ELF-1 (cell line): ENCODE measurements at places on chromosomes 4 and X.

DNA sequence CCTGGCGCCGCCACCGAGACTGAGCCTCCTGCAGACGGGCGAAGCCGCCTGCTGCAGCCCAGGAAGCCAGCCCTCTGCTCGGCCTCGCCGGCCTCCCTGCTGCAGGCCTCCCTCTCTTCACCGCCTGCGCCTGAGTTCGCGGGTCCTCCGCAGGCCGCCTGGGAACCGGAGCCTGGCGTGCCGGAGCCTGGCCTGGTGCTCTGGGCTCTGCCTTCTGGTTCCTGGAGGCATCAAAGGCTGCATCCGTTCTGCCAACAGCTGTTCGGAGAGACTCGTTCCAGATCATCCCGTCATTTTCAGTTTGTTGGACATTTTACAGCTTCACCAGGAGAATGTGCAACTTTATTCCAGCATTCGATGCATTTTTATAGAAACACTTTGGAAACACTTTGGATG is 178.0 kb downstream of the DCLK2 start:
- no peak for DNase-seq

GRCh38 chr4:73870768-73871167 is 1.6 kb downstream of the CXCL1 start:
- no peak for DNase-seq

DNA sequence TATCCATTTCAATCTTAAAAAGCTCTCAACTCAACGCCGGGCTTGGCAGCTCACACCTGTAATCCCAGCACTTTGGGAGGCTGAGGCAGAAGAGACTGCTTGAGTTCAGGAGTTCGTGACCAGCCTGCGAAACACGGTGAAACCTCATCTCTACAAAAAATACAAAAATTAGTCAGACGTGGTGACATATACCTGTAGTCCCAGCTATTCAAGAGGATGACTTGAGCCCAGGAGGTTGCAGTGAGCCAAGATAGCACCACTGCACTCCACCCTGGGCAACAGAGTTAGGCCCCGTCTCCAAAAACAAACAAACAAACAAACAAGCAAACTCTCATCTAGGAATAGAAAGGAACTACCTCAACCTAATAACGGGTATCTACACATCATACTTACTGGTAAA is 50.8 kb downstream of the PTPN13 start:
- no peak for DNase-seq

GRCh38 chr4:26529479-26529878 is 39.2 kb upstream of the CCKAR start:
- DNase-seq: no peak

DNA sequence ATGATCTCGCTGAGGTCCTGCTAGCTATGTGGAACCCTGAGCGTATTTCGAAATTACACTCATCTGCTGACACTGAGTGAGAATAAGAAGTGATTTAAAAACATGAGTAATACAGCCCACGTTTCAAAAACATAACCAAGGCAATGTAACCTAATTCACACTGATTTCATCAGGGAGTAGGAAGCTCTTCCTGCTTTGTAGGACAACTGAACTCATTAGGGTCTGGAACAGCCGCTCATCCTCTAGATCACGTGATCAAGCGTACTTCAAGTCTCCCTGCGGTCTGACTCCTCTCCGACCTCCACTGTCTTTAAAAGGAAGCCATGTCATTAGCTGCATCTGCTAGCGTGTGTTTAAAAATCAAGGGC is 138.0 kb downstream of the NSUN7 start:
- no peak for DNase-seq

- DNase-seq: no peak
These were observed 8.3 kb upstream of the PDE6B start for GRCh38 chr4:616911-617643.

- DNase-seq: no peak
These were observed 43.0 kb downstream of the C4orf33 start for GRCh38 chr4:129138810-129139496.

- DNase-seq: no peak
These were observed 609.2 kb downstream of the SPOCK3 start for GRCh38 chr4:166625018-166625637.

DNA sequence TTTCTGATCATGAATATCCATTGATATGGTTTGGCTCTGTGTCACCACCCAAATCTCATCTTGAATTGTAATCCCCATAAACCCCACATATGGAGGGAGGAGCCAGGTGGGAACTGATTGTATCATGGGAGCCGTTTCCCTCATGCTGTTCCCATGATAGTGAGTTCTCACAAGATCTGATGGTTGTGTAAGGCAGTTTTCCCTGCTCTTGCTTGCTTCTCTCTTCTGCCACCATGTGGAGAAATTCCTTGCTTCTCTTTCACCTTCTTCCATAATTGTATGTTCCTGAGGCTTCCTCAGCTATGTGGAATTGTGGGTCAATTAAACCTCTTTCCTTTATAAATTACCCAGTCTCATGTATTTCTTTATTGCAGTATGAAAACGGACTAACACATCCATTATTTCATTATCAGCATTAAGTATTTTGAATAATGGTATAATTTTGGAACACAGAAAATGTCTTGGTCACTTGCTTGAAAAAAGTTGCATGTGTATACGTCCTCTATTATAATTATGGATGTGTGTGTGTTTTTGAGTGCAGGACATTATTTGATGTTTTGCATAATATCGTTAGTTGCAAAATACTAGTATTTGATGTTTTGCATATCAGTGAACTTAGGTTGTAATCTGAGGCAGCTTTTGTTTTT is 334.6 kb downstream of the PCDH10 start:
- DNase-seq: peak; percentile 49

GRCh38 chr4:140363051-140363450 is 10.4 kb upstream of the SCOC start:
- DNase-seq: no peak

GRCh38 chrX:137575596-137576255 is 9.8 kb downstream of the ZIC3 start:
- peak; percentile 66 for DNase-seq

- no peak for DNase-seq
These were observed 60.9 kb downstream of the ARHGEF38 start for GRCh38 chr4:105613306-105613705.

- no peak for DNase-seq
These were observed 48.1 kb upstream of the CXCL8 start for GRCh38 chr4:73692254-73692653.

- no peak for DNase-seq
These were observed 2.5 kb upstream of the TMPRSS11D start for GRCh38 chr4:67886281-67886680.

GRCh38 chr4:138938366-138938690 is 77.3 kb upstream of the NOCT start:
- peak; percentile 28 for DNase-seq

DNA sequence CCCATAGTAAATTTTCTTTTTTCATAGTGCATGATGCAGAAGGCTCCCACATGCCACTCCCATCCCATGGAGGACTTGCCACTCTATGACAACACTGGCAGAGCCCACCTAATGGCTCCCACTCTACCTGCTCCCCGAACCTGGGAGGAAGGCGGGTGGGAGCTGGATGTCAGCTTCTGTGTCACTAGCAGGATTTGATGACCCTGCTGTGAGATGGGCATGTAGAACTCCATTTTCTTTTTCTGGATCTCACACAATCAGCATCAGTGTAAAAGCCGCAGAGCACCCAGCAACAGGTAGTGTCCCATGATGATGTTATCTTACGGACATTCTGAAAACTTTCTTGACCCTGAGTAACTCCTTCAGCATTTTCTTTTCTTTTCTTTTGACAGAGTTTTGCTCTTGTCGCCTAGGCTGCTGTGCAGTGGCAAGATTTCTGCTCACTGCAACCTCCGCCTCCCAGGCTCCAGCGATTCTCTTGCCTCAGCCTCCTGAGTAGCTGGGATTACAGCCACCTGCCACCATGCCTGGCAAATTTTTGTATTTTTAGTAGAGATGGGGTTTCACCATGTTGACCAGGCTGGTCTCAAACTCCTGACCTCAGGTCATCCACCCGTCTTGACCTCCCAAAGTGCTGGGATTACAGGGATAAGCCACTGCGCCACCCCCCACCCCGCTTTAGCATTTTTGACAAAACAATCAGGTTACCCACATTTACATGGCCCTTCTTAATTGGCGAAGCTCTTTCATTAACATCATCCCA is 15.0 kb upstream of the ADH1A start:
- DNase-seq: no peak

GRCh38 chrX:110758781-110759422 is 36.7 kb downstream of the CHRDL1 start:
- DNase-seq: no peak

DNA sequence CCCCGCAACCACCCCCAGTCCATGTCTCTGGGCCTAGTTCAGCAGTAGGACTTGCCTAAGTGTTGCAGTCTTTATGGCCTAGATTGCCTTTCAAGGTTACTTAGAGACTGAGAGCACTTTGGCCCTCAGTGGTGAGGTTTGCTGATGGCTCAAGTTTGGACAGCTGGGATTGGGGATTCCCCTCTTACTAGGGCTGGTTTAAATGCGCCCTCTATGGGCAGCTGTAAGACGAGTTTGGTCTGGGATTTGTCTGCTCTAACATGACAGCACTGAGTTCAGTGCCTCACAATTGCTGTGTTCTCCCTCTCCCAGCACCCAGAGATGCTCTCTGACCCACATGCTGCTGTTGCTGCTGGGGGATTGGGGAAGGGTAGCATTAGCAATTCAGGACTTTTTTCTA is 23.1 kb downstream of the DACH2 start:
- peak; percentile 76 for DNase-seq

DNA sequence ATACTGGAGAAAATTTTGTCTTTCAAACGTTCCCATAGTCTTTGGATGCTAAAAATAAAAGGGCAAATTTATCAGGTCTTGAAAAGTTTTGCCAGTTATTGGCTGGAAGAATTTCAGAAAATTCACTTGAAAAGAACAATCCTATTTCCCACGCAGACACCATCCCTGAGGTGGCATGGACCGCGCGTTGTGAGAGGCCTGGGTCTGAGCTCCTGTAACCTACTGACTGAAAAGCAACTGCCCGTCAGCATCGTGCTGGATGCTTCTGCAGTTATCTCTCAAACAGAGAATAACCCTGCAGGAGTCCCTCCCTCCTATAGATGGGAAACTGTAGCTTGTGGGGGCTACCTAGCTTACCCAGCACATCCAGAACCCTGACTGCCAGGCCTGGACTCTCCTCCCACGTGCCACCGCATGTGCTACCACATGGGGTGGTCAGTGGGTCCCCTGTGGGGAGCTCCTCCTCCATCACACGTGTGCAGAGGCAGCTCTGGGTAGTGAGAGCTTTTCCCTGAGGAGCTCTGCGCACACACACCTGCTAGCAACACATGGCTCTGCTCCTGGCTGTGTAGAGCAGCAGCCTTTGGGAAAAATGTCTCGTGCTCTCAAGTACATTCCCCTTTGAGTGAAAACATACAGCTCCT is 36.1 kb downstream of the NSG1 start:
- no peak for DNase-seq

GRCh38 chr4:159434114-159434870 is 331.4 kb downstream of the RAPGEF2 start:
- DNase-seq: no peak

- no peak for DNase-seq
These were observed 11.4 kb downstream of the TMEM165 start for GRCh38 chr4:55407119-55407518.

- DNase-seq: no peak
These were observed 723.1 kb downstream of the ADGRL3 start for GRCh38 chr4:61923179-61923578.

DNA sequence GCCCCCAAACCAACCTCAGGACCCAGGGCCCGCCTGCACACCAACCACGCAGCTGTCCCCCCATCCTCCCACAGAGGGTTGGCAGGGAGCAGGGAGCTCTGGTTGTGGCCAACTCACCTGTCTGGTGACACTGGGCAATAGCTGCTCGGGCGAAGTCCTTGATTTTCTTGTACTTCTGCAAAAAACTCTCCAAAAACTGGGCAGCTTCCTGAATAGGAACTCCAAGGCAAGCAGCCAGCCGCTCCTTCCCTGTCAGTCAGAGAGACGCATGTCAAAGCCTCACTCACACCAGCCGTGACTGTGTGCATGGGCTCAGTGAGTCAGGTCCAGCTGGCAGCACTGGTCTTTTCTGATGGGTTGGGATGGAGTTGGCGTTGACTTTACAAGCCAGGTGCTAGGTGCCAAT is 26.4 kb downstream of the NAT8L start:
- no peak for DNase-seq

DNA sequence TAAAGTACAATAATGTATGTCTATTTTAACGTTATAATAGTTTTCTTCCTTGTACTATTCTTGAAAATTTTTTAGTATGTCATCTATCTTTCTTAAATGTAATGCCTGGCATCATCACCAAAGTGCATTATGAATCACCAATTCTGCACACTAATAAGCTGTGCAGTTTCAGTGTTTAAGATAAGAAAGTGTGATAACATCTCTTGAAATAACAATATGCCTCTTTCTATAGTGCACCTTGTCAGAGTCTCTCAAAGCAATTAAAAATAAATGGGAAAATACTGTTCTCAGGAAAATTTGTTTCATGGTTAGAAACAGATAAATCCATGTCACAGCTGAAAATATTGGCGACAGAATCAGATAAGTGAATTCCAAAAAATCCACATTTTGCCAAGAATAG is 457.4 kb upstream of the PCDH10 start:
- no peak for DNase-seq

GRCh38 chr4:140595065-140595464 is 26.3 kb upstream of the UCP1 start:
- DNase-seq: peak; percentile 72

DNA sequence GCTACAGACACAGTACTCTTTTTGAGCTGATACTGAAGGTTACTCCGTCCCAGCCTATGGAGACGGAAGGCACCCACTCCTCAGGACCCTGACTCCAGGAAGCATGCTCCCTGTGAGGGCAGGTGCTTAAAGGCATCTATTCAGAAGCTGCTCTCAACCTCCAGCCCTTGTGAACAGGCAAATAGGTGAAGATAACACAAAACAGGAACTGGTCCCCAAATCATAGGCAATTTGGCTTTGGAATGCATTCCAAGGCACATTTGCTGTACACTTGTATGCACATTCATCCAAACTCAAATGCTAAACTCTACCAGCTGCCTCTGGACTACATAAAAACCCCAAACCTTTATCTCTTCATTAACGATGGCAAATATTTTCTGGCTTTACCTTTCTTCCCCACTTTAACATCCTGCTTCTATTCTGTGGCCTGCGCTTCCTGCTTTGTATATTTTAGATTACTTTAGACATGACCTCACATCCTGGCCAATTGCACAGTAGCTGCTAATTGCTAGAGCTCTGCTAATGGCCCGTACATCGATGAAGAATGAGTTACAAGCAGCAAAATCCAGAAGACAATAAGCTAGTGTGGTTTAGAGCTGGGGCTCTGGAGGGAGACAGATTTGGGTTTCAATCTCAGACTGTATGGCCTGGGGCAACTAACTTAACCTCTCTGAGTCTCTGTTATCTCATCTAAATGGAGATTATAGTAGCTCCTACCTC is 3.2 kb downstream of the SEL1L3 start:
- DNase-seq: no peak

GRCh38 chrX:46573331-46573891 is at the start of gene CHST7:
CHST7 (plus strand) TSS chrX:46573765; CDS start chrX:46573932, 167 bp downstream.
- DNase-seq: peak; percentile 90
